Activated naive CD4-positive, alpha-beta T cell treated with anti-CD3 and anti-CD28 coated beads, Interleukin-2, amount 50 U/mL, for 72 hours (primary cell): ENCODE measurements at places on chromosomes 7 and 10. TPM values are rescaled to one million over a fixed set of nuclear protein-coding genes. Genes with fewer than 3 reads are reported as not detected.

TFPI2 gene
- total RNA-seq = 0.82 TPM

OR13A1 gene
- not detected for total RNA-seq

FAM20C gene
- total RNA-seq = 0.53 TPM

DNA sequence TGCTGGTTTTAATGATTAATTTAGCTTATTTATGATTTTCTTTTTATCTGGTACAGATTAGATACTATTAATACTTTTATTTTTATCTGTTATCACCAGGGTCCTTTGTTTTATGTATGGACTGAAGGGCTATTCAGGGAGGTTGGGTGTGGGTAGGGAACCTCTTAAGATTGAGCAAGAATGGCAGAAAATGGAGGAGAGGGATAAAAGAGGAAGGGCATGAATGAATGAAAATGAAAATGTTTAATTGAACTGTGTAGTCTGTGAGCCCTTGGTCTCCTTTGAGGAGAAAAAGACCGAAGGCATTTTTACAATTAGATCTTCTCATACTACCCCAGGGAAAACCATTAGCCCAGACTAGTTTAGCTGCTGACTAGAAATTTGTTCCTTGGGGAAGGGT lies 93.1 kb downstream of the CDK14 start:
- no peak for DNase-seq

DNA sequence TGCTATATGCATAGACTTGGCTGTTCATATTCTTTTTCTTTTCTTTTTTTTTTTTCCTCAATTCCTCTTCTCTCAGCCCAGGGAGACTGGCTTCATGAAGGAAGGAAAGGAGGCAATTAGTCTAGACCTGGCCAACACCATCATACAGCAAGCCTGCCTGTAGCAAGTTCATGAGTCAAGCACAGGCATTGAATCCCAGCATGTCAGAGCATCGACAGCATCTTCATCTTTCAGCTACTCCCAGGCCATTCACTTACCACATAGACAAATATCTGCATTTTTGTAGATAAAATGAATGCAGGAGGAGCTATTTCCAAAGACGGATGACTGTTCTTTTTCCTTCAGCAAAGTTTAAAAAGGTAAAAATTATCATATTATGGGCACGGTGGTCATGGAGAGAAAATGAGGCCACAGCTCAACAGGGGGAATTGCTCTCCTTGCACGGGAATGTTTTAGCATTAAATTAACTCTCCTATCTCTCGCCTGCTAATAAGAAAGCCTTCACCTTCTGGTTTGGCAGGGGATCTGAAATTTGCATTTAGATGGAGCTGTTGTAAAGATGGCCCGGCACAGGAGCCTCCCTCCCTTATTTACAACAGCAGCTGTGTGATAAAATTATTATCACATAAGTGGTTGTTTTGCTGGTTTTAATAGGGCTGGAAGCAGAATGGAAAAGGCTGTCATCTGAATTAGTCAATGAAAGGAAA lies 626.5 kb upstream of the AUTS2 start:
- DNase-seq = no peak

- no peak for DNase-seq
Observed at GRCh38 chr7:95421000-95421846, 13.6 kb downstream of the PON2 start.

DNA sequence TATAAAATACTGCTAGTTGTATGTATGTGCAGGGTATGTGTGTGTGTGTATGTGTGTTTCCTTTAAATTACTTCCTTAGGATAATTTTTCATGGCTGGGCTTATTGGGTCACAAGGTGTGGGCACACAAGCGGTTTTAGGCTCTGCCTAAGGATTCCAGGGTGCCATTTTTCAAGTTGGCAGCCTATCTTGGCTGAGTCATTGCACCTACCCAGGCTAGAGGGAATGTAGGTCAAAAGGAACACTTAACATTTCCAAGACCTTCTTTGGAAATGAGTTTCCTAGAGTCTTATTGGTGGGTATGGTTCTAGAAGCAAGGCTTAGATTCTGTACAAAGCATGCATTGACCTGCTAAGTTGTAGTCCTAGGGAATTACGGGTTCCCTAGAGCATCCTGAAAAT lies 642.1 kb downstream of the LRMDA start:
- DNase-seq = no peak

DNA sequence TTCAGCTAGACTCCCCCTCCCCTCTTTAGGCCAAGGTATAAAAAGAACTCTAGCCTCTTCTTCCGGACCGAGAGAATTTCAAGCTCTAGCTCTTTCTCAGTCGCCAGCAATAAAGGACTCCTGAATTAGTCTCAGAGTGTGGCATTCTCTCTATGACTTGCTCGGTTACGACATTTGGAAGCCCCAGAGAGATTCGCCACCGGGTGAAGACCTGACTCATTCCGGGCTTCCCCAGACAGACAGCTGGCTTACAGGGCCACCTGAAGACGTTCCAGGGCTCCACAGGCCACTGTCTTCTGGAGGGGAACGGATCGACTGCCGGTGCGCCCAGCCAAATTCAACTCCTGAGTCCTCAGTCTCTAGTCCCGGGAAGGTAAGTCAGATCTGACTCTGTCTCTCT lies at the start of gene AKR1B15:
Gene AKR1B15, plus strand, starts transcription at position 234 of the 400 bp plus-strand sequence. CDS start 15,510 bp downstream, outside the sequence.
- DNase-seq = peak; percentile 20
